ENCODE measurements at places on chromosomes 16 and 17. TPM values are rescaled to one million over a fixed set of nuclear protein-coding genes. Genes with fewer than 3 reads are reported as not detected.

CPHXL2 gene
- total RNA-seq, result not detected

CEP95 gene
- 186 TPM for total RNA-seq

KAT7 gene
- total RNA-seq, result 231 TPM

SLC35G6 gene
- total RNA-seq, result not detected

CEP20 gene
- total RNA-seq, result 23.1 TPM

HP gene
- 2.1 TPM for total RNA-seq

OSGIN1 gene
- 3.9 TPM for total RNA-seq

NOXO1 gene
- not detected for total RNA-seq

SRCIN1 gene
- 0.50 TPM for total RNA-seq

NSMCE1 gene
- total RNA-seq, result 37.7 TPM

Data from natural killer cell (primary cell).